Stimulated activated CD4-positive, alpha-beta T cell treated with anti-CD3 and anti-CD28 coated beads, Interleukin-12 subunit alpha, Interleukin-12 subunit beta, amount 100 ng/mL, for 4 hours (primary cell): ENCODE measurements at places on chromosomes 12 and 14.

DNA sequence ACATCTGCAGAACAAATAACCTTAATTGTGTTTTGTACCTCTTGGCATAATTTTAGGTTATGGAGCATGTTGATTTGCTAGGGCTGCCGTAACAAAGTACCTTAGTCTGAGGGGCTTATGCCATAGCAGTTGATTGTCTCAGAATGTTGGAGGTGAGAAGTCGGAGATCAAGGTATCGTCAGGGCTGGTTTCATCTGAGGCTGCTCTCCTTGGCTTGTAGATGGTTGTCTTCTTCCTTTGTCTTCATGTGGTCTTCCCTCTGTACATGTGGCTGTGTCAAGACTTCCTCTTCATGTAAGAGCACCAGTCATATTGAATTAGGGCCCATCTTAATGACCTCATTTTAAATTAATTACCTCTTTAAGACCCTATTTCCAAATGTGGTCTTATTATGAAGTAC lies 64.4 kb upstream of the PTHLH start:
- DNase-seq = no peak

- no peak for DNase-seq
Measured at GRCh38 chr12:108752387-108752786, 21.1 kb upstream of the CORO1C start.

GRCh38 chr12:29734734-29735133 lies 49.0 kb downstream of the TMTC1 start:
- DNase-seq = no peak

DNA sequence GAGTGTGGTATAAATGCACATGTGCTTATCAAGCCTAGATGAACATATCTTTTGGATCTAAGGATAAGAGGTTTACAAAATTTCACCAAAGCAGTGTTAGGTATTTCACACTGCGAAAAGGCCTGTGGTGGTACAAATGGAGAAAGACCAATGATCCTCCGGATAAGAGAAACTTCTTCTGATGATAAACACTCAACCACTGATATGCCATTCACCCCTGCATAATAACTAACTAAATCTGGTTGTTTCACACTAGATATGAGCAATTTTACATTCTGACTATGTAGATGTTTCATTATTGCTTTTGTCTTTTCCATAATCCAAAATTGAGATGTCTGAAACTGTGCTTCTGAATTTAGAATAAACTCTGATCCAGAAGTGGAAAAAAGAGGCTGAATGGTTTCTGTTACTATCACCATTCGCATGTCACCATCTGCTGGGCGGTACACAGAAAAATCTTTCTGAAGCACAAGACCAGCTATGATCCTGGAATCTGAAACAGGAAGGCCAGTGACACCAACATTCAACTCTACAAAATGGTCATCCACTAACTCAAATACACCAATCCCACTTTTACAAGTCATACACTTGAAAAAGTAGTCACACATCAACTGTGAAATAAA lies 1.3 kb downstream of the BBS10 start:
- no peak for DNase-seq

GRCh38 chr14:95545515-95546168 lies 10.8 kb downstream of the GLRX5 start:
- no peak for DNase-seq

GRCh38 chr12:106144847-106145246 lies 6.1 kb upstream of the NUAK1 start:
- DNase-seq = no peak

DNA sequence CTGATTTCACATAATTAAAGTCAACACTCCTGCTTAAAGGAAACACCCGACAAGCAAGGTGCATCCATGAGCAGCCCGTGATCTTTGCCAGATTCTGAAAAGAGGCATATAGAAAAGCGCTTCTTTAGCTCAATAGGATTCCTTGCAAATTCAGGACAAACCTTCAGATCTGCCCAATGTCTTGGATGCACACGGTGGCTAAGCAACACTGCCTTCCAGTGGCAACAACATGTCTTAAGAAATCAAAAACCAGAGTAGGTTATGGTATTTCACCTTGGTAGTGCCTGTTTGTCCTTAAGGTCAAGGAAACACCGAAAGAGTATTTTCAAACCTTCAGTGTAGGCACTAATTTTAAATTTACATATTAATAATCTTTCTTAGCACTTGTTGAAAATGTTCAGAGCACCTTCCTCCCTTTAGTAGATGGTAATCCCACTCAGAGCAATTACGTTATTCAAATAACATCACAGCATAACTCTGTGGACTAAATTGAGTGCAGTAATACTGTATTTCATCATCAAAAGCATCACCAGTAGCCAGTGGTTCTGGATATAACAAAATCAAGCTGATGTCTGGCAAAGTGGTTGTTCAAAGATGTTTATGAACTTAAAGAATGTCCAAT lies 58.0 kb upstream of the CDKN3 start:
- DNase-seq = no peak

GRCh38 chr12:122932207-122932606 lies 34.1 kb downstream of the ABCB9 start:
- no peak for DNase-seq

DNA sequence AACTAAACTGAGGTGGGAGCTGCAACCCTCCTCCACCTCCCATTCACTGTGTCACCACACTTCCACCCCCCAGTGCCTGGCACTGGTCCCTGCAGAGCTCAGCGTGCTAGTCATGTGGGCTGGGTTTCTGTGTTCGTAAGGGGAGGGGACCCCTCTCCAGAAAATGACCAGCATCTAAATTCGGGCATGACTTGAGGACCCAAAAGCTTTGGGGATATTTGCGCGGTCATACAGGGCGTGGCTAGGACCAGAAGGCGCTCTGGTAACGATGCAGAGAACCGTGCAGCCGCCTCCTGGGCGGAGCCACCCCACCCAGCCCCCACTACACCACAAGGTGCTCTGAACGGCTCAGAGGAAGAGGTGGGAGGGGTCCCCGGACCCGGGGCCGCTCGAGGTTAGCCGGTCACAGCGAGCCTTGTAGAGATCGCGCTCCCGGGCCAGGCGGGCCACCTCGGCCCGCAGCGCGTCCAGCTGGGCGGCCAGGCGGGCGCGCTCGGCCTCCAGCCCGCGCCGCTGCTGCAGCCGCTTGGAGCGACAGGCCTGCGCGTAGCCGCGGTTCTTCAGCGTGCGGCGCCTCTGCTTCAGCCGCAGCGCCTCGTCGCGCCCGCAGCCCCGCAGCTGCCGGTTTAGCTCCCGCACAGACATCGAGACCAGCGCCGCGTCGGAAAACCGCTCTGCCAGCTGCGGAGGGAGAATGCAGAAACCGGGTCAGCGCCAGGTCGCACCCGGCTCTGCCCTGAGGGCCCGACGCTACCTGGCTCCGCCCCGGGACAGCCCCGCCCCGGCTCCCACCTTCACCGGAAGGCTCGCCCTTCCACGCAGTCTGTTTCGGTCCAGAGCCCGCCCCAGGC lies 9.8 kb downstream of the CPNE6 start:
- peak; percentile 66 for DNase-seq

GRCh38 chr12:57983146-57983857 lies 41.9 kb downstream of the ATP23 start:
- DNase-seq = no peak

- no peak for DNase-seq
Measured at GRCh38 chr12:78760906-78761305, 103.7 kb upstream of the SYT1 start.

DNA sequence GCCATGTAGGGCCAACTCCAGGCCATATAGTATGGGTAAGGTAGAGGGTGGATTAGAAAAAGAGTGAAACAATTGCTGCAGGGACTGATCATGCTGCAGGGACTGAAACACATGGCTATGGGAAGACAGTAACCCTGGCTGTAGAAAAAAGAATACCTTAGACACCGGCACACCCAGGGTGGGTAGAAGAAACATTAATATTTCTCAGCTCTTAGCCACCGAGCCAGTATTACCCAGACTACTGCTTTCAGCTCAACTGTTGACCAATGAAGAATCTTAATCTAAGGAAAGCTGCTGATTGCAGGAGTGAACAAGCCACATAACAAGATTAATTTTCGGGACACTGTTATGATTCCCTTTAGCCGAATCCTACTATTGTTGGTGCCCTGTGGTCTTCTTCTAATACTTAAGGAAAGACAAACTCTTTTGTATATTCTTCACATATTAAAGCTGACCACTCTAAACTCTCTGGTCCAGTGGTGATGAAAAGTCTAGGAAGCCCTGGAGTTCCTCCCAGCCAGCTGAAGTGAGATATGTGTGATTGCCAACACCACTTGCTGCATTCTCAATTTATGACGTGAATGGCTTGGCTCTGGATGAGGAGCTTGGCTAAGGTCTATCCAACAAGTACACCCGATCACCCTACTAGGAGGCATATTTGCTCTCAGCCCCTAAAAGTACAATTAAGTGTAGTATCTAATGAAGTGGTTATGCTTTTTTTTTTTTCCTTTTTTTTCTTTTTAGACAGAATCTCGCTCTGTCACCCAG lies 69.2 kb downstream of the NOVA1 start:
- no peak for DNase-seq

DNA sequence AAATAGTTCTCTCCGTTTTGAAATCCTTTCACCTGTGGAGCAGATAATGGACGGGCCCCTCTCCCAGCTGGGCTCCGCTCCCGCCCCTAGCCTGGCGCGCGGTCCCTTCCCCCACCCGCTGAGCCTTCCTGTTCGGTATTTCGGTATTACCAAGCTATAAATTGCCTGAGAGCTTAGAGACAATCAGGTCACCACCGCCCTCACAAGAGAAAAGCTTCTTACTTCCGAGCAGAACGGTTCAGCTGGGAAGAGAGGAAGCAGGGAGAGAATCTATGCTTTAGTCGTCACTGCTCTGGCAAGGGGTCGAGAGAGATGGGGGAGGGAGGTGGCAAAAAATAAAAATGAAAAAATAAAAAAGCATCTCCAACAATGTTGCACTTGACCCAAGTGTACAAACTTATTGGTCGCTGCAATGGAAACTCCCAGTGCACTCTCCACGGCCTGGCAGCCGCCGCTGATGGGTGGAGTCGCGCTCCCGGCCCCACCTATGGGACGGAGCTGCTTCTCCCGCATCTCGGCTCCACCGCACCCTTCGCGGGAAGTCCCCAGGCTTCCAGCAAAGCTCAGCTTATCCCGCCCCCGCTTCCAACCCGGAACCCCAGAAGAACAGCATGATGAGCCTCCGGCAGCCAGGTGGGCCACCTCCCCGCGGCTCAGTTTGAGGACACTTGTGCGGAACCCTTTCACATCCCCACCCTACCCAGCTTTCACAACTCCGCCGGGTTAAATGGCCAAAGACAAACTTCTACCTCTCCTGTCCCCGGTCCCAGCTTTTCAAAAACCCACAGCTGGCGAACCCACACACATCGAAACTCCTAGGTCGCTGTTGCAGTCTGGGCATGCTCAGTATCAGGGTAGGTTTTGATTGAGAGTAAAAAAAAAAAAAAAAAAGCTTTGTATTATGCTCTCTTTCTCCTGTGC lies 832 bp upstream of the SYT1 start:
- no peak for DNase-seq

DNA sequence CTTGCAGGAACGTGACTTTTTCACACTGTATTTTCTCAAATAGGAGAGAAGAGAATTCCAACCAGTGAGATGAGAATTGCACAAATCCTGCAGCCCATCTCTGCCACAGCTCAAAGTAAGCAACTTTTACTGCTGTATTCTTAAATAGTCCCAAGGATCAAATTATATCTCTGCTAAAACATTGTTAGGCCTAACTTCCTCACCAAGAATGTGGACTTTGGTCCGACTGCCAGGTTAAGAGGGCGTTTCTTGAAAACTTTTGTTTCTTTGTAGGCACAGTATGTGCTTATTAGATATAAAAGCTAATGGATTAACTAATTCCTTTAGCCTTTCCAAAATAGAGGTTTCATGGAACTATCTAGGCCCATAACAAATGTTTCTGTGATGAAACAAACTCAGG lies 61.4 kb upstream of the IFNG-AS1 start:
- no peak for DNase-seq

- DNase-seq = no peak
Measured at GRCh38 chr14:105486163-105486973, at the start of gene CRIP1. CRIP1 (plus strand) TSS chr14:105486886; CDS start chr14:105487260, 374 bp downstream.

GRCh38 chr14:68910540-68910939 lies 68.6 kb downstream of the ACTN1 start:
- DNase-seq = no peak

DNA sequence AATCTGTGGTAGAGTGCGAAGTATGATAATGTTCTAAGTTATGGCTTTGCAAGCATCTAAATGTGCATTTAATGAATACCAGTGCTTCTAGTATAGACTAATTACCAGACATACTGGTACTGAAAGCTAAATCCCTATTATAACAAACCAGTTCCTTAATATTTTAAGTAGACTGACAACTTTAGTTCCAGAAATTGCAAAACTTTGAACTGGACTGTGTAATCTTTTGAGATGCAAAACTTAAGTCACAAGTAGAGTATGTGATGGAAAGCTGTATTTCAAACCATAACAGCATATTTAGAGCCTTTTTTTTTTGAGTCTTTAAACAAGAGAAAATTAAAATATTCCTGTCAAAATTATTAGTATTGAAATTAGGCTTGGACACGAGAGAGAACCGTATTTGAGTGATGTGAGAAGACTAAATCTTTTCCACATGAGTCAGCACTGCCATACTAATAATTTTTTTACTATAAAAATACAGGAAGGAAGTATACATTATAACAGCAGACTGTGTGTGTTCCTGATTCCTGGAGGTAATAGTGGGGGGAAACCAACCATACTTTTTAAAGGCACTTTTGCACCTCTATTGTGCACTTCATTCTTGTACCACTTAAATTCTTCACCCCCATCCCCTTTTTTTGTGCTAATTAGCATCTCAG lies 45.5 kb downstream of the PPM1A start:
- no peak for DNase-seq

- DNase-seq = no peak
Measured at GRCh38 chr12:113145720-113146551, 3.6 kb upstream of the CFAP73 start.

- no peak for DNase-seq
Measured at GRCh38 chr12:85662207-85662602, 174.0 kb downstream of the RASSF9 start.

DNA sequence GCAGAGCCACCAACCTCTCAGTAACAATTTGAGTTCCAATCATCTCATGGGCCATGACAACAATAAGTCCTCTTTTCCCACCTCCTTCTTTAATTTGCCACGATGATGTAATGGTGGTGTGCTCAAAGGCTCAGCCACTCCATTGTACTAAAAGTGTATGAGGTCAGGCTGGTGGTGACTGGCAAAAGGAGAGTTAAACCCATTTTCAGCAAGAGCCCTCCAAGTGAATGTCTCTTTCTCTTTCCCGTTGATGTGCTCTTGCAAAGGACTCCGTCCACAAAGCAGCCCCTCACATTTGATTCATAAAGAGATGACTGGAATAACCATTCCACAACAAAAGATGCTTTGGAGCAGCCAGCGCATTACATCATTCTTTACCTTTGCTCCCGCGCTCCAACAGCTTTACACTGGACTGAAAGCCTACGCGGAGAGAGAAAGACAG lies 41.6 kb downstream of the DUSP16 start:
- no peak for DNase-seq
